ENCODE measurements at places on chromosomes 2 and 18.

GRCh38 chr2:173552531-173552930 is 197.9 kb downstream of the CDCA7 start:
- DNase-seq: no peak

- DNase-seq: no peak
Observed at GRCh38 chr2:191401287-191401686, 156.1 kb downstream of the MYO1B start.

DNA sequence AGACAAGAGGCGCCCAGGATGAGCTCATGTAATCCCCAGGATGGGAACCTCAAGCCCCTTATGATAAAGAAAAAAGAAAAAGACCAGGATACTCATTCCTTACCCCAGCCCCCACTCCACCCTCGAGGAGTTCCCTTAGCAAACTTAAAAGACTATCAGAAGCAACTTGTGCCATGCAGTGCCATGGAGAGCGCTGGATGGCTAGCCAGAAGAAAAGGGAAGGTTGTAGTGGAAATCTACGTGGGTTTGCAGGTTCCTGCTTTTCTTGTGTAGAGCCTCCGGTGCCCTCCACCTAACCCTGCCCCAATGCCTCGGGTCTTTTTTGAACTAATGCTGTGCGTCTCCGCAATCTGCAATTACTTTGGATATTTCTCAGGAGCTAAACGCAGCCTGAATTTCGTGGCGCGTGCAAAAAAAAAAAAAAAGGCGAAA is 16.2 kb upstream of the BCL11A start:
- no peak for DNase-seq

GRCh38 chr2:42960842-42961180 is 168.4 kb upstream of the HAAO start:
- DNase-seq: no peak

- DNase-seq: no peak
Observed at GRCh38 chr2:152395103-152395502, 60.1 kb downstream of the FMNL2 start.

GRCh38 chr2:226447338-226448300 is 352.0 kb downstream of the IRS1 start:
- DNase-seq: no peak

DNA sequence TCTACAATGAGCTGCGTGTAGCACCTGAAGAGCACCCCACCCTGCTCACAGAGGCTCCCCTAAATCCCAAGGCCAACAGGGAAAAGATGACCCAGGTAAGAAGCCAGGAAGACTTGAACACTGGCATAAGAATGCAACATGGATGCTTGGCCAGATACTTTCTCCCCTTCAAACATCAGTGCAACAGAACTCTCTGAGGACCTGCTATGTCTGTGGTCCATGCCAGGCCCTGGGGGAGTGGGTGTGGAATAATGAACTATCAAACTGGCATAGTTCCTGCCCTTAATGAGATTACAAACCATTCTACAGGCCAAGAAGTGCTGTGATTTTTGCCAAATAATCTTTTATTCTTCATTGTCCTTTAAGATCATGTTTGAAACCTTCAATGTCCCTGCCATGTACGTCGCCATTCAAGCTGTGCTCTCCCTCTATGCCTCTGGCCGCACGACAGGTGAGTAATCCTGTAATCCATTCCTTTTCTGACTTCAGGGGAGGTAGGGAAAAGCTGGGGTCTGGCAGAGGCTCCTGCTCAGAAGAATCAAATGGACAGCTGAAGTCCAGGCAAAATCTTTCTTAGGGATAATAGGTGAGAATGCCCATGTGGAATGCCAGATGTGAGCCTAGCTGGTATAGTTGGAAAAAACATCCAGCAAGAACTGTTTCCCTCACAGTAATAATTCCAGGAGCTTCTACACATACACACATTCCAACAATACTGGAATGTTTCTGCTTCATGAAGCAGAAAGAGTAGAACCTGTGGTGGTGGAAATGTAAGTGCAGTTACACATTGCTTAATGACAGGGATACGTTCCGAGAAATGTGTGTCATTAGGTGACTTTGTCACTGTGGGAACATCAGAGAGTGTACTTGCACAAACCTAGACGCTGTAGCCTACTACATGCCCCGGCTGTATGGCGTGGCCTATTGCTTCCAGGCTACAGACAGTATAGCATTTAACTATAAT is 16.2 kb downstream of the ACTG2 start:
- DNase-seq: no peak

DNA sequence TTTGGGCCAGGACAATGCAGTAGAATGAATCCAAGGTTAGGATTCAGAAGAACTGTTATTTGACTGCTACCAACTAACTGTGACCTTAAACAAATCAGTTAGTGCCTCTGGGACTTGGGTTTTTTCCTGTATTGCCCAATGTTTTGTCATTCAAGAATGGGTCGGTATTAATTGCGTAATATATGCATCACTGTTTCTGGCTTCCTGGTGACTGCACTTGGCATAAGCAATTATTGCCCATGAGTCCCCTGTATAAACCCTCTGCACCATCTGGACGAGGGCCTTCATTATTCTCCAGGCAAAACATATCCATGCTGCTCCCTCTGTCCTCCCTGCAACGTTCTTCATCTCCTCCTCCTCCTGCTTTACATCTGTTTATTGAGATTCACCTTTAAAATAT is 255.8 kb upstream of the LRRTM1 start:
- no peak for DNase-seq

- DNase-seq: no peak
Observed at GRCh38 chr2:64770781-64771334, 117.1 kb upstream of the SERTAD2 start.

DNA sequence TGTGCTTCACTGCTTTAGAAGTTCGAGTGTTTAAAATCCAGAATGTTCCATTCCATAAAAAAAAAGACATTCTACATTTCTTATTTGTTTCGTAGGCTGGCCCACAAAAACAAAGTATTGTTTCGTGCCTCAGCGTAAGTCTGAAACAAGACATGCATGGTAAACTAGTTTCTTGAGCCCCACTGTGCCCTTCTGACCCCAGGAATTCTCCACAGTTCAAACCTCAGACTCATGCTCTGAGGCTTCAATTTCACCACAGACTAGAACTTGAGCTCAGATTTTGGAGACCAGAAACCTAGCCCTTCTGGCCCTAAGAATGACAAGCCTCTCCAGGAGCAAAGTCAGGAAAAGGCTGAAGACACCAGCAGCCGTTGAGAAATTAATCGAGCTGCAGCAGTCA is 151.5 kb downstream of the SLC8A1 start:
- DNase-seq: no peak

DNA sequence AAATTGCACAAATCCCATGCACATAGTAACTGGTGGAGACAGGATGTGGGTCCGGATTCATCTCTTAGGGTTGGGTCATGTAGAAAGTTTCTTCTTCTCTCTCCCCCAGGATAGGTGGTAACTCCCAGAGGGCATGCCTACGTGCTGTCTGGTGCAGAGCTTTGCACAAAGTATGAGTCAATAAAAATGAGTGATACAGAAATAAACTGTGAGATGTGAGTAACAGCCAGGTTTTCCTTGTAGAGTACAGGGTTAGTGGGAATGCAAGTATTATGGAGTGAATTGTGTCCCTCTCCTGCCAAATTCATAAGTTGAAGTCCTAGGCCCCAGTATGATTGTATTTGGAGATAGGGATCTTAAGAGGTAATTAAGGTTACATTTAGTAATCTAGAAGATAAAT is 289.4 kb downstream of the ALK start:
- DNase-seq: no peak

- DNase-seq: no peak
Observed at GRCh38 chr2:220451438-220451837, 824.0 kb downstream of the SLC4A3 start.

- no peak for DNase-seq
Observed at GRCh38 chr2:154408786-154409185, 289.7 kb upstream of the KCNJ3 start.

GRCh38 chr18:54983041-54983686 is 23.9 kb upstream of the CCDC68 start:
- DNase-seq: peak; percentile 70

DNA sequence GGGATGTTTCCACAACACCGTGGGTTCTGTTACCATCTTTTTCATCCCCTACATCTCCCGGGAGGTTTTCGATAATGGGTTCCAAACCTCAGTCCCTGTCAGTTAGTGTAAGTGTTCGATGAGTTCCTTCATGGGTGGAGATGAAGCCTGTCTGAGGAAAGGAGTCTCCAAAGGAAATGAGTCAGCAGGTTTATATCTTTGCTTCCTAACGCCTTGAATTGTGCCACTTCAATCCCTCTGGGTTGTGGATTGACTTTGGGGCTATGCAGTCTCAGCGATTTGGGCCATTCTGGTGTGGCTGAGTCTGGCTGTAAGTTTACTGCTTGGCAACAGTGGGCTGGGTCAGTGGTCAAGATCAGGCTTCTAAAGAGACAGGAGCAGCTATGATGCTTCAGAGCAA is 1.2 kb downstream of the SERPINB5 start:
- DNase-seq: no peak

DNA sequence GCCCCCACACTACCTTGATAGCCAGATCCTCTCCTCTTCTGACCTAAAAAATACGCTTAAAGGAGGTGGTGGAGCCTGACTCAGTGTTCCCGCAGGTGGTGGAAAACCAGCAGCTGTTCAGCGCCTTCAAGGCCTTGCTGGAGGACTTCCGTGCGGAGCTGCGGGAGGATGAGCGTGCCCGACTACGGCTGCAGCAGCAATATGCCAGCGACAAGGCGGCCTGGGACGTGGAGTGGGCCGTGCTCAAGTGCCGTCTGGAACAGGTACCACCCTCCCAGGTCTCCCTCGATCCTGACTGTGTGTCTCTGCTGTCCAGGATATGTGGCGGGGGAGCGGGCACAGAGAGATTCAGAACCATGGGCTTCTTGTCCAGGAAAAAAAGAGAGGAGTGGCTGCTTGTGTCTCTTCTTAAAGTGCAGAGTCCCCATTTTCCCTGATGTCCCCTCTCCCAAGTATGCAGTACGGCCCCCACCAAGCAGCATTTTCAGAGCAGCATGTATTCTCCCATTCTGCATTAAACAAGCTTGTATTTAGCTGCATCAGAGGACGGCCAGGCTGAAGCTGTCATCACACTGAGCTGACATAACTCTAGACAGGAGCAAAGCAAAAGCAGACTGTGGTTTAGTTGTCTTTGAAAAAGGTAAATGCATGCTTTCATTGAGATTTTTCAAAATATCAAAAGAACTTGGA is 101.6 kb downstream of the MTCL1 start:
- DNase-seq: no peak

DNA sequence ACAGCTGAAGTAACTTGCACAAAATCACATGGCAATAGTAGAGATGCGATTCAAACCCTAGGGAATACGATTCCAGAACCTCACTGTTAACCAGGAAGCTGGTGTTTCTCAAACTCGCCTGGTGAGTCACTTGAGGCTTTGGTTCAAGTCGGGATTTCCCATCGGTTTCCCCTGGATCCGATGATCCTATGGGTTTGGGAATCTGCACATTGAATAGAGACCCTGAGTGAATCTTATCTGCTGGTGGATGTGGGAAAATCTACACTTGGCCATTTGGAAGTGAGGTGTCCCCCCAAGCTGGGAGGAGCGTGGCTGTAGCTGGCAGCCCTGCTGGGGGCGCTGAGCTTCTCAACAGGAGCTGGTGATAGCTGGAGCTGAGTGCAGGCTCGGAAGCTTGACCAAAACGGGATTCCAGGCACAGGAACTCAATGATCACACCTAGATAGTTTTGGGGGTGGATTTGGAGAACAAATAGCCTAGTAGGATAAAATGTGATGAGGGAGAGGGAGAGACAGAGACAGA is 135.4 kb downstream of the PRKCE start:
- no peak for DNase-seq

DNA sequence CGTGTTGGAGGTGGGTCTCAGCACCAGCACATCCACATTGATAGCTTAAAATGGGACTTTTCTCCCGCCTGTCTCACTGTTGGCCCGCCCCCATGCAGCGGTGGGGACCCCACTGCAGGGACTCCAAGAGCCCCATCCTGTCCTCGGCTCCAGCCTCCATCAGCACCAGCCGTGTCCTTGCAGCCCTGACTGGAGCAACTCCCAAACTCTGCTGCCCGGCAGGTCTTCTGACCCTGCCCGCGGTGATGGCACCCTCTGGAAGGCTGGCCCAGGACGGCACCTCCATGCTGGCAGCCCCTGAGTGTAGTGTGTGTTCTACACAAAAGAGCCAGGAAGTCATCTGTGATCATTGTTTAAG is 41.6 kb upstream of the KCNG2 start:
- no peak for DNase-seq

GRCh38 chr2:119233326-119234020 is 9.8 kb downstream of the STEAP3 start:
- no peak for DNase-seq

DNA sequence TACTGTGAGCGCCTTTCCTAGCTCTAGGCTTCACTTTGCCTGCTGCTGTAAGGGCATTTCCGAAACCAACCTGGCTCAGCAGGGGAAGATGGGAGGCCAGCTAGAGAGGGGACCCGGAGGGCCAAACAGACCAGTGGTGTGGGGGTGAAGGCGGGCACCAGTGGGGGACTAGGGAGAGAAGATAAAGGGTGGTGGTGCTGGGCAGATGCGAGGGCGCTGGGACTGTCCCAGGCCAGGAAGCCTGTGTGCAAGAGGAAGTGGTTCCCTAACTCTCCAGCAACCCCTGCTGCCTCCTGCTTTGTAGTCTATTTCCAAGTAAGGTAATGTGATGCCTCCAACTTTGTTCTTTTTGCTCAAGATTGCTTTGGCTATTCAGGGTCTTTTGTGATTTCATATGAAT is 73.1 kb downstream of the DNAH7 start:
- DNase-seq: no peak

GRCh38 chr2:210086292-210086691 is 83.9 kb downstream of the RPE start:
- peak; percentile 34 for DNase-seq

DNA sequence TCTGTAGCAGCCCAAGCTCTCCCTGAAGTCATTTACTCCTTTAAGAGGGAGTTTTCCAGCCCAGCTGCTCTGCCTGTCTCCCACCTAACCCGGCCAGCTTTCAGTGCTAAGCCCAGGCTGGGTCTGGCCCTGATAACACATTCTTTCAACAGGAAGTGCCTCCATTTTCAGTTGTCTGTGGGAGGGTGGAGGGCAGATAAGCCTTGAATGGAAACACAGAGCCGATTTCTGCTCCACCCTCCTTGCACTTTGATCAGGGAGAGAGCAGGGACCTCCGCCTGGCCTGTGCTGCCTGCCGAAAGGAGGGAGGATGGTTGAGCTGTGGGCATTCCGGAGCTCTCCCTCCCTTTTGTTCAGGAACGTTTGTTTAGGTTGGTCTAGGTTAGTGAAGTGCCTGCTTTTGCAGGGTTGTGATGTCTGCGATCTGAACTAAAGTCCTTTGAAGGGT is 24.8 kb downstream of the GATA6 start:
- DNase-seq: peak; percentile 44

GRCh38 chr2:200446612-200447011 is 63.3 kb downstream of the KCTD18 start:
- DNase-seq: no peak

GRCh38 chr2:29817801-29818680 is 103.3 kb downstream of the ALK start:
- DNase-seq: no peak
